Cardiac septum (tissue), 1 donor: ENCODE measurements at places on chromosomes 2 and 18. TPM values are rescaled to one million over a fixed set of nuclear protein-coding genes. Genes with fewer than 3 reads are reported as not detected.
A peak's percentile ranks its signal among the peaks of the same experiment; 100 is the strongest.

Gene GREB1
- 2.9 TPM for total RNA-seq

GRCh38 chr2:236887953-236888793 is 197.5 kb upstream of the COPS8 start:
- no peak for DNase-seq

DNA sequence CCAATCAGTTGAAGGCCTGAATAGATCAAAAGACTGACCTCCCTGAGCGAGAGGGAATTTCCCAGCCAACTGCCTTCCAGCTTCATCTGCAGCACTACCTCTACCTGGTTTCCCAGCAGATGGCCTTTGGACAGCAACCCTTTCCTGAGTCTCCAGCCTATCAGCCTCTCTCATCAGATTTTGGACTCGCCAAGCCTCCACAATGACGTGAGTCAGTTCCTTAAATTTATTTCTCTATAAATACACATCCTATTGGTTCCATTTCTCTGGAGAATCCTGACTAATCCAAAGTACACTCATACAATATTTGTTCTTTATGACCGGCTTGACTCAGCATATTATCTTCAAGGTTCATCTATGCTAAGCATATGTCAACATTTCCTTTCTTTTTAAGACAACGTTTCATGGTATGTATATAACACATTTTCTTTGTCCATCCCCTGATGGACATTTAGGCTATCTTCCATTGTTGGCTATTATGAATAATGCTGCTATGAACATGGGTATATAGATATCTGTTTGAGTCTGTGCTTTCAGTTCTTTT is 294.6 kb downstream of the LRATD1 start:
- no peak for DNase-seq

- DNase-seq: no peak
These were observed 322.0 kb downstream of the PRKCE start for GRCh38 chr2:45973426-45973825.

Gene SERPINB2
- total RNA-seq: not detected

Gene SH3YL1
- total RNA-seq: 12.9 TPM

Gene FAM161A
- 1.9 TPM for total RNA-seq

GRCh38 chr18:76981396-76981968 is 151.1 kb downstream of the MBP start:
- no peak for DNase-seq

- DNase-seq: peak; percentile 85
These were observed 19.8 kb downstream of the TMEM185B start for GRCh38 chr2:120203251-120204021.

Gene PREB
- 40.4 TPM for total RNA-seq

DNA sequence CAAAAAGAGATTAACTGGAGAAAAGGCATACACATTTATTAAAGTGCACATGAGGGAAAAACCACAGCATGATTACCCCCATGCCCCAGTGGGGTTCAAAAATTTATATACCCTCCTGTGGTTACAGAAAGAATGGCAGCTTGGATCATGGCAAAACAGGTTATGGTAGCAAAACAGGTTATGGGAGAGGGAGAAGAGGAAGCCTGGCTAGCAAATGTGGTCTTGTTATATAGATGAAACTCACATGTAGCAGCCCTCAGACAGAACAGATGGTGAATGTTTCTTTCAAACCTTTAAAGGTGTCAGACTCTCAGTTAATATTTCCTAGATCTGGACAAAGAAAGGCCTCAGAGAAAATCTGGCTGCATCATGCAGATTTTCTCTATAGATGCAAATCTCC is 178.2 kb upstream of the ZC3H15 start:
- no peak for DNase-seq

Gene REG3A
- not detected for total RNA-seq

Gene IL36G
- not detected for total RNA-seq

GRCh38 chr18:32308493-32309120 is 118.8 kb downstream of the MEP1B start:
- DNase-seq: no peak

GRCh38 chr2:26363323-26363722 is 16.7 kb upstream of the ADGRF3 start:
- DNase-seq: no peak

GRCh38 chr2:13128139-13128538 is 411.4 kb downstream of the TRIB2 start:
- DNase-seq: no peak
